ENCODE measurements at places on chromosomes 6 and 20.

GRCh38 chr6:160766989-160767646 lies 65.1 kb downstream of the PLG start:
- peak; percentile 81 for DNase-seq

DNA sequence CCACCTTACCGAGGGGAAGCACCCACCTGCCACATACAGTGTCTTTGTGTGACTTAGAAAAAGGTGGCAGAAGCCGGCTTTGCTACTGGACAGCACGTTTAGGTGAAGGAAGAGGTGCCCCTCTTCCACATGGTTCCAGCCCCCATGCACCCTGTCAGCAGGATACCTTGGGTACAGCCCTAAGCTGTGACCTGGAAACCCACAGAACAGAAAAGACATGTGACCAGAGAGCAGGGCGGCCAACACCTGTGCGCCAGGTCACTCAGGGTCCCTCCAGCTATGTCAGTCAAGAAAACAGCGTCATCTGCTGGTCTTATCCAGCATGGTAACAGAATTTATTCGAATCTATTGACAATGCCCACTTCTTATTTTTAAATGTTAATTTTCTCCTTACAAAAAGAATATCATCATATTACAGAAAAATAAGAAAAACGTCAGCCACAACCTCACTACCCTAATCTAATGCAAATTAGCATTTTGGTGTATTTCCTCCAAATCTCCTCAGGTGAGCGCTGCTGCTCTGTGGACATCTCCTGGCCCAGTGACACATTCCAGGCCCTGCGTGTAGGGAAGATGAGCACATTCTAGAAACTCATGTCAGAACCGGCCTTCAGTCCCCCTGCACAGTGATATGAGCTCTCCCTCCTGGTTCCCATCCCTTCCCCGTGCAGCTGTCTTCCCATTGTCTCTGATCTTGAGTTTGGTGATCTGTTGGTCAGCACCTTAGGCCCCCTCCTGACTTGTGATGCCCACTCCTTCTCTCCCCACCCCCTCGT lies 37.2 kb downstream of the GTF2H5 start:
- DNase-seq, result peak; percentile 85

- no peak for DNase-seq
Observed at GRCh38 chr6:115120391-115120790, 777.6 kb upstream of the HS3ST5 start.

DNA sequence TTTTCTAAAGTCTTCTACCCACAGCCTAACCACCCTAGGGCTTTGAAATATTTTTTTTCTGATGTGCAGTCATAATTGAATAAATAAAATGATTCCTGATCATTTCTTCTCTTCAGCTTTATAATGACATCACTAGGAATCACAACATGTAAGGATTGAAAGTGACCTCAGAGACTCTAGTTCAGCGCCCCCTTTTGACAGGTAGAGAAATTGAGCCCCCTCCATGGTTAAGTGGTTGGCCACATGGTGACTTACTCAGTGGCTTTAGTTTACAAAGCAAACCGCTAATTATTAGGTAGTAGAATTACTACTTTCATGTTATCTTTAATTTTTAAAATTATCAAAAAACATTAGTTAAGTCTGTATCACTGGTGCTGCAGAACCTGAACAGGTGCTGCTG lies 13.3 kb upstream of the SLC2A12 start:
- peak; percentile 21 for DNase-seq

- no peak for DNase-seq
Observed at GRCh38 chr20:50636601-50637540, 54.5 kb downstream of the RIPOR3 start.

DNA sequence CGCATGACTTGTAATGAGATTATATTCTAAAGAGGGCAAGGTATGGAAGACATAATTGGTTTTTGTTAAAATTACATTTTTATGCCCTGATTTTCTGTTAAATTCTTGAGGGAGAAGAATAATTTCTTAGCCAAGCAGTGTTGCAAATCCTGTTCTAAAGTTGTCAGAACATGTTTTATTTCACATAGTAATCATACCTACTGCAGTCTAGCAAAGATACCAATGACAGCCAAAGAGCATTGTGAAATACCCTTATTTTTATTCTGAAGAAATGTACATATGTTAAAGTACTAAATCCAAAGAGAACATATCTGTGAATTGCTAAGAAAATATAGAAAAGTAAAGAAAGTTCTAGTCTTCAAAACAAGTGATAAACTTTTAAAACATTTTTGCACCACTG lies 39.6 kb upstream of the SMIM8 start:
- DNase-seq, result no peak

DNA sequence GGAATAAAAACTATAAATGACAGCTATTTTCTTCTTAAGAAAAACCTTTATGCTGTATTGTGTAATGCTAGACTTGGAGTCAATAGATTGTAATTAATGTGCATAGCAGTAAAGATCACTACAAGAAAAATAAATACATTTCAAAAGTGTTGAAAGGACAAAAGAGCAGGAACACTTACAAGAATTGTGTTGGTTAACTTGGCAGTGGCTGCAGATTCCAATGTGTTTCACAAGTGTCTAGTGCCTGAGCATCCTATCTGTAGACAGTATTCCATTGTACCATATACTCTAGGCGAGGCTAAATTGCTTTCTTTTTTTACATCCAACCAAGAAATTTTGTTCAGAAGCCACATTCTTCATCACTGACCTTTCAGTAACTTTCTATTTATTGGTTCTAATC lies 924.1 kb downstream of the EPHA7 start:
- DNase-seq, result peak; percentile 10

- no peak for DNase-seq
Observed at GRCh38 chr6:44942201-44942600, 385.9 kb upstream of the RUNX2 start.

- no peak for DNase-seq
Observed at GRCh38 chr6:5175635-5176034, 85.1 kb downstream of the LYRM4 start.

DNA sequence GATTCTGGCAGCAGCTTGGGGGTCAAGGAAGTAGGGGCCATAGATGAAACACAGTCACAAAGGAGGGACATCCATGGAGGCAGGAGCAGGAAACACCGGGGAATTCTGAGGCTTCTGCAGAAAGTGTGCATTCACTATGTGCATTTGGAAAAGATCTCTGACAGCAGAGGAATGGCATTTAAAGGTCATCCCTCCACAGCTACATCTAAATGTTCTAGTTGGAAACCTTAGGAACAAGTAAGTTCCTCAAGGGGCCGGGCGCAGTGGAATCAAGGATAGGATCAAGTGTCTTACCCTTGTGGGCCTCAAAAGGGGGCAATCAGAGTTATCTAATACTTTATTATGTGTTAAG lies 8.8 kb downstream of the C6orf136 start:
- no peak for DNase-seq

DNA sequence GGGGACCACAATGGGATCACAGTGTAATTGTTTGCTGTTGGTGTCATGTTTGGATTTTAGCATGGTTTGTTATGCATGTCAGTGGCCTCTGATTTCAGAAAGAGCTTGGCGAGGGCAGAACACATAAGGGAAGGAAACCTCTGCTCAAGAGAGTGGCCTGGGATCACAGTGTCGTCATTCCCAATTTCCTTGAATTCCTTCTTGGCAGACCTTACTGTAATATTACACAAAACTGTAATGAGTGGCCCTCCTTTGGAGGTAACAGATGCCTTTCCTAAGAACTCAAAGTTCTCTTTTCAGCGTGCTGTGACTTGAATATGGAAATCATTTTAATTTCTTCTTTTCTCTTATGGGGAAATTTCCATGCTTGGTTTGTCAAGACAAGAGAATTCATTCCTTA lies 46.9 kb downstream of the JAG1 start:
- no peak for DNase-seq

DNA sequence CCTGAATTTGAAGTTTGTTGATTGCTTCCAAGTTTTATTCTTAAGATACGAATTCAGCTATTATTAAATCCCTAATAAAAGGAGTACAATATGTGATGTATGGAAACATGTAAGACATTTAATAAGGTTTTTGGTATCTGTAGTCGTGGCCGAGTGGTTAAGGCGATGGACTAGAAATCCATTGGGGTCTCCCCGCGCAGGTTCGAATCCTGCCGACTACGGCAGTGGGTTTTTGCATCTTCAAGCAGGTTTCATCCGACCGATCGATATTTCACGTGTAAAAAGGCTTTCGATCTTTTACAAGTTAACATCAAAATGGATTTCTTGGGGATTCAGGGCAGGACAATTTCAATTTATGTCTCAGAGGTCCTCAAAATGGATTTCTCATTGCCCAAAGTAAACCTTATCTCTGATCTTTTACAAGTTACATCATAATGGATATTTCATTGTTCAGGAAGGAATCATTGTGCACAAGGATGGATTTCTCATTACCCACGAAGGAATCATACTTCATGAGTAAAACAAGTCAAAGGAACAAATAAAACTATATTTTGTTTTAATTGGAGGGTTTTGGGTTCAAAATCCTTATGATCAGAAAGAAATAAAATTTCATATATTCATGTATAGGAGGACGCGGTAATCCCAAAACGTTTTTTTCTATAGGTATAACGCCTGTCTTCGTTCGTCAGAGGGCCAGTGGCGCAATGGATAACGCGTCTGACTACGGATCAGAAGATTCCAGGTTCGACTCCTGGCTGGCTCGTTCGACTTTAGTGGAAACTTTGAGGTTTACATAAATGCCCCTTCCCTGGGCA lies 37.3 kb upstream of the BTN3A2 start:
- DNase-seq, result no peak

- DNase-seq, result no peak
Observed at GRCh38 chr20:42986143-42986773, 203.4 kb downstream of the PTPRT start.

- no peak for DNase-seq
Observed at GRCh38 chr6:815348-815738, 122.4 kb upstream of the EXOC2 start.

GRCh38 chr20:39676241-39676640 lies 714.1 kb downstream of the DHX35 start:
- no peak for DNase-seq

DNA sequence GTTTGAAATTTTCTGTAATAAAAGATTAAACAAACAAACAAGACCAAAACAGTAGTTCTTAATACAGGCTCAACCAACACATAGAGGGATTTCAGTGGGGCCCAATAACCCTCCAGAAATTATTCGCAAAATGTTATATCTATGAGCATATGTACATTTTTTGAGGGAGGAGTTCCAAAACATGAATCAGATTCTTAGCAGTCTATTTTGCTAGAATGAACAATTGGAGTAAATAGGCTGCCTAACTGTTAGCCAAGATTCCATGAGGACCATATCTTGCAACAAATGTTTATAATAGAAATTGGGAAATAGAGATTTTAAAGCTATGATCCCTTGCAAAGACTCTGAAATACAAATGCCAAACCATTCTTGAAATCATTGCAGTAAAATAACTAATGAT lies 186.3 kb downstream of the AKAP7 start:
- no peak for DNase-seq

- no peak for DNase-seq
Observed at GRCh38 chr6:89084954-89085353, 4.4 kb downstream of the PNRC1 start.

DNA sequence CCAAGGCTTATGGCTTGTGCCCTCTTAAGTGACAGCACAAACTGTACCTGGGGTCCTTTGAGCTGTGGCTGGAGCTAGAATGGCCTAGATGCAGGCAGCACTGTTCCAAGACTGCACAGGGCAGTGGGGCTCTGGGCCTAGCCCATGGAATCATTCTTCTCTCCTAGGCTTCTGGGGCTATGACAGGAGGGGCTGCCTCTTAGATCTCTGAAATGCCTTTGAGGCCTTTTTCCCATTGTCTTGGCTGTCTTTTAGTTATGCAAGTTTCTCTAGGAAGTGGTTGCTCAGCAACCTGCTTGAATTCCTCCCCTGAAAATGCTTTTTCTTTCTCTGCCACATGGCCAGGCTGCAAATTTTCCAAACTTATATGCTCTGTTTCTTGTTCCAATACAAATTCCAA lies 183.4 kb downstream of the WDR27 start:
- no peak for DNase-seq

DNA sequence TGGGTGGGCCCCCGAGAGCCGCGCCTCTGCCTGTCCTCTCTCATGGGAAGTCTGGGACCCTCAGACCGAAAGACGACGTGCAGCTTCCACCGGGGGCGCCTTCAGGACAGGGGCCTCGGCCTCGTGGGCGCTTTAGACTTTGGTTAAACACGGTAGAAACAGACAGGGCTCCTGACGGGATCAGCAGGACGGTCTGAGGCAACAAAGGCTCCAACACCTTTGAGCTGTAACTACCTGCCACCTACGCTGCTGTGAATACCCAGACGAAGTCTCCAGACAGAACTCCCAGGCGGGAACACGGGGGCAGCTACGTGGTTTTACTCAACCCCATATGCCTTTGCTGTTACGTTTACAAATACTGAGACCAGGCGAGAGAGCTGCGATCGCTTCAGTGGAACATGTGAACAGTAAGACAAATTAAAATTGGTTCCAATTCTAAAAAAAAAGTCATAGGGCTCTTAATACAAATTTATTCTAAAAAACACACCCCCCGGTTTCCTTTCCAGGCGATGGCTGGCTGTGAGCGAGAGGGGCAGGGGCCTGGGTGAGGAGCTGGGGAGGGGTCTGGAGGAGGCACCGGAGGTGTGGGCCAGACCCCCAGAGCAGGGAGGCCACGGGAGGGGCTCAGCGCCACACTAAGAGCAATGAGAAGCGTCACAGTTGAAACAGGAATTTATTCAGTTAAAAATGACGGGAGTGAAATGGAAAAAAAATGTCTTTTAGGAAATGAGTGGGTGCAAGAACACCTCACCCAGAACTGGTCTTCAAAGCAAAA lies 453.2 kb downstream of the QKI start:
- no peak for DNase-seq

DNA sequence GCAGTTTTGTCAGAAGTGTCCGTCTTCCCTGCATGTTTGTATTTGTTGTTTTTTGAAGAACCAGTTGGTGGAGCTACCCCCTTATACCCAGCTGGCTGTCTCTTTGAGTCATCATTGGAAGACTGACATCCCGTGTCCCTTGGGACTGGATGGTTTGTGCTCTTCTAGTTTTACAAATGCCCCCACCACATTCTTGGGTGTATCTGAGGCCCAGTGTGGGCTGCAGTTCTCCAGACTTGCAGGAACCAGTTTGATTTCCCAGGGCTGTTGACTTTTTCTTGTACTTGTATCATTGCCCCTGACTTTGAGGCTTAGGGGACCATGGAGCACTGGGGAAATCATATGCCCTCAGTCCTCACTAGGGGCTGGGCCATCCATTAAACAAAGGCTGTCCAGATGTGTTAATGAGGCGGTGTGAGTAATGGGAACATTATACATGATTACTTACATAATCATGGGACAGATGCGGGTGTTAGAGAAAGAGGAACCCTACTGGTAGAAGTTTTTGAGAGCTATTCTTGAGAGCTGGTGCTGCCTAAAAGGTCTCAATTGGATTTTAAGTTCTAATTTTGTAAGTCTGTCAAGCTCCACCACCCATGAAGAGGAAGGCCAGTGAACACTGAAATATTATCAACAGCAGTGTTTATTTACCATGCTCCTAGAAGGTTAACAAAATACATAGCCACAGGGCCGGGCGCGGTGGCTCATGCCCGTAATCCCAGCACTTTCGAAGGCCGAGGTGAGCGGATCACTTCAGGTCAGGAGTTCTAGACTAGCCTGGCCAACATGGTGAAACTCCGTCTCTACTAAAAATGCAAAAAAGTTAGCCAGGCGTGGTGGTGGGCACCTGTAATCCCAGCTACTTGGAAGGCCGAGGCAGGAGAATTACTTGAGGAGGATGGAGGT lies 8.5 kb downstream of the JARID2 start:
- peak; percentile 40 for DNase-seq

GRCh38 chr20:9032758-9033157 lies 36.1 kb upstream of the PLCB4 start:
- no peak for DNase-seq

Measured in HuH-7 (cell line).